ENCODE measurements at places on chromosomes 3 and 15.
A peak's percentile ranks its signal among the peaks of the same experiment; 100 is the strongest.

DNA sequence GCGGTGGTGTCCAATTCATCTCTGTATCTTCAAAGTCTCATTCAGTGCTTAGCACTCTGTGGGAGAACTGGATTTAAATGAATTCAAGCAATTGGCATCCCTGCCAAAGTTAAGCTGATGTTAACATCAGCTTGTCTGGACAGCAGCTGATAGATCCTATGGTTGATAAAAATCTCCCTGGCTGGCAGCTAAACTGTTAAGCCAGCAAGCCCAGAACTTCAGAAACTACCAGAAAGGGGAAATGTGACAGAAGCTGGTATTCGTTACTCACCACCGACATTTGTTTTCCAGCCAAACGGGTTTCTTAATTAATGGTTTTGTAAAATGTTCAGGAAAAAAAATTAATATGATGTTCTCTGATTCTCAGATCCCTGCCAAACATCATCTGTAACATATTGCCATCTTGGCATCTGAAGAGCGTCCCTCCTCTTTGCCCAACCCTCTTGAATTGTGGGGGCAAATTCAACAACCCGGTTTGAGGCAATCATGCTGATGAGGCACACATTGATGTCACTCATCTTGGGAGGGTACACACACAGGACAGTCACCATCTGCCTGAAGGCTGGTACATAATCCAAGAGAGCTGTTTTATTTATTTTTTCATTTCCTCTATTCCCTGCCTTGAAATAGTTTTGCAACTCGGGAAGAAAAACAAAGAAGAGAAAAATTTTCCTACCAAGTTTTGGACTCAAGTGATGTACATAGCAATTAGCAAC is 76.3 kb upstream of the ABHD17C start:
- DNase-seq = no peak

- no peak for DNase-seq
Observed at GRCh38 chr3:181564222-181564621, 147.5 kb upstream of the SOX2 start.

GRCh38 chr3:61411009-61411662 is 150.2 kb upstream of the PTPRG start:
- no peak for DNase-seq

DNA sequence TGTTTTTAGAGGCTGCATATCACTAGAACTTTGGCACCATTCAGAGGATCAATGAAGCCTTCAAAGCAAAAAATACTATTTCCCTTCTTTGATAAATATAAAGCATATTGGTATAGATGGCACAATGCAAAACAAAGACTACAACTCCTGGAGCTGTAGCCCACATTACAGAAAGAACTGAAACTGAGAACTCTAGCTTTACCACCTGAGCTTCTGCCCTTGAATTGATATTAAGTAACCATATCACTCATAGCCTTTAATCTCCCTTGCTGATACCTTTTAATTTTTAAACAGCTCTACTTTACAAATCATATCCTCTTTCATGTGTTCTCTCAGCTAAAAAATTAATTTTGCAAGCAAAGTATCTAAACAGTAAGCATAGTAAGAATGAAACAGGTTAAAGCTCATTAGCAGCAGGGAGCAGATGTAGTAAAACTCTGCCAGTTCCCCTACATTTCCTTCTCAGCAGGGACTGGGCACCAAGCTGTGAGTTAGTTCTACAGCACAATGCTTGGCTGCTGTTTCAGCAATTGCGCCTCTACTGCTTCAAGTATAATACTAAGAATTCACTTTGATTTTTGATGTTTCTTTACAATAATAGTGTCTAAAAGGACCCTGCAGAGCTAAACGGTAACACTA is 97.9 kb upstream of the NANOGP8 start:
- DNase-seq = no peak

DNA sequence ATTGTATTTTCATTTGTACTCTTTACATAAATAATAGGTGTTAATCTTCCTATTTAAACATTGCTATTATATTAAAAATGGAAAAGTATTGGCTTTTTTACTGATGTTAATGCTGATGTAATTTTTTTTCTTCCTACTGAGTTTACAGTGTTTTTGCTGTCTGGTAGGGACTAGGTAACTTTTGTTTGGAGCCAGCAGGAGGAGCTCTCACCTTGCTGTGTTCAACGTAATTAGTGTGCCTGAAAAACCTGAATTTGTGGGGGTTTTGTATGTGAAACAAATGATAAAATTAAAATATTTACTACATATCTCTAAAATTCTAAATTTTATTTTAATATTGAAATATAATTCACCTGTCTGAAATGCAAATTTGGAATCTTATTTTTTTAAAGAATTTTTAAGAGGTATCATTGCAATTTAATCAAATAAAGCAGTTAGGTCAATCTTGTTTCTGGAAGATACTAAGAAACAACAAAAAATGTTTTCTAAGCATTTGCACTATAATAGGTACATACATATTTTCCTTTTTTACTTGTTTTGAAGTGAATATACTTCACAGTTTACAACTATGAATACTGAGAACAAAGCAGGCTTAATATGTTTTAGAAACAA is 48.8 kb downstream of the EPHA6 start:
- DNase-seq = peak; percentile 42

- peak; percentile 25 for DNase-seq
Observed at GRCh38 chr3:149506540-149506939, 32.0 kb downstream of the TM4SF4 start.

GRCh38 chr3:30597131-30597768 is 9.2 kb upstream of the TGFBR2 start:
- no peak for DNase-seq

DNA sequence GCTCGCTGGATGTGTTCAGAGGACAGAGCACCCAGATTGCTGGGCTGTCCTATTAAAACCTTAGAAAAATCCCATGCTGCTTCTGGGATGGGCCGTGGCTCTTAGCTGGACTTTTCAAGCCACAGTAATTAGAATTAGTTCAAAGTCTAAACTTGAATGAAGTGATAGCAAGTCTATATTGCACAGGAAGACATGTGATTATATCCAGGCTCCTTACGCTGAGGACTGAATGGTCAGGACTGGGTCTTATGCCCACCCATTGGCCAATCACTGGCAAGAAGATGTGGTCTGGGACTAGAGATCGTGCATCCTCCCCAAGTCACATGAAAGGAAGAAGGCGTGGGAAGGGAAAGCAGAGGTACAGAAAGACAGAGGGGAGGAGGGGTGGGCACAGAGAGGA is 227.6 kb downstream of the FAM43A start:
- no peak for DNase-seq

DNA sequence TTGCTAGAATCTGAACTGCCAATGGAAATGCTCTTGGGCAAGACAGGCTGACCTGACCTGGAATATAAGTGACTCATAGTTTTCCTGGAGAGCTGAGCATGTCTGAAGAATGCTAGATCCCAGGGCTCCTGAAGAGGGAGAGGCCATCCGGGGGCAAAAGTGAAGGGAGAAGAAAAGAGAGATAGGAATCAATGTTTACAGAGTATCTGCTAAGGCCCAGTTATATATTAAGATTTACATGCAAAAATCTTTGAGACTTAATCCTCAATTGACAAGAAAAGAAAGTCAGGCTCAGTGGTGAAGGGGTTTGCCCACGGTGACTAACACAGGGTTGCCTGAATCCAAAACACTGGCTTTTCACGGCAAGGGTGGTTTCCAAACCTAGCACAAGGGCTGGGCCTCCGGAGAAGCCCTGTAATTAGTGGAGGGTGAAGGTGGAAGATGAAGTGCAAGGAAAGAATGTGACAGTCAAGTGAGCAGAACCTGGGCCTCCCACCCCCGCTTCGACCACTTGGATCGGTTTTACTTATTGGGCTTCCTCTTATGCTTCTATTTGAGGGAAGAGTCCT is 91.7 kb upstream of the FGF12 start:
- no peak for DNase-seq

DNA sequence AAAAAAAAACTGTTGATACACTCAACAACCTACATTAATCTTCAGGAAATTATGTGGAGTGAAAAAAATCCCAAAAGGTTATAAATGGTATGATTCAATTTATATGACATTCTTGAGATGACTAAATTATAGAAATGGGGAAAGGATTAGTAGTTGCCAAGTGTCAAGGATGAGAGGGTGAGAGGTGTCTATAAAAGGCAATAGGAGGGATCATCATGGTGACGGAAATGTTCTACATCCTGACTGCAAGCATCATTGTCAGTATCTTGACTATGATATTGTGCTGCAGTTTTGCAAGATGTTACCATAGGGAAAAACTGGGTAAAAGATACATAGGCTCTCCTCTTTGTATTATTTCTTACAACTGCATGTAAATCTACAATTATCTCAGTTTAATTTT is 125.6 kb downstream of the FRMD5 start:
- no peak for DNase-seq

DNA sequence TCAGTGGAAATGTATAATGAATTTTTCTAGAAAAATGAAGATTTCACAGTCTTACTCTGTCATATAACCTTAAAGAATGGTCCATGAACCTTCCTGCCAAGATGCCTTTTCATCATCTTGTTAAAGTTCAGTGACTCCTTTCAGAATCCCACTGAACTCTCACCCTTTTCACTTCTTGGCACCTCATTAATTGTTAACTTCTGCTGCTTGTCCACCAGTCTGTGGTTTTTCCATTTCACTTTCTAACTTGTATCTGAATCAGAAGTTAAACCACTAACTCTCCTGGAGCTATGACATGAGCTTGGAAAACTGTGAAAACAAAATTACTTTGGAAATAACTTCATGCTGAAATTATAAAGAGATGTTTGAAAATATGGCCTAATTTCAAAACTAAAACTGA is 281.2 kb upstream of the ALCAM start:
- no peak for DNase-seq

DNA sequence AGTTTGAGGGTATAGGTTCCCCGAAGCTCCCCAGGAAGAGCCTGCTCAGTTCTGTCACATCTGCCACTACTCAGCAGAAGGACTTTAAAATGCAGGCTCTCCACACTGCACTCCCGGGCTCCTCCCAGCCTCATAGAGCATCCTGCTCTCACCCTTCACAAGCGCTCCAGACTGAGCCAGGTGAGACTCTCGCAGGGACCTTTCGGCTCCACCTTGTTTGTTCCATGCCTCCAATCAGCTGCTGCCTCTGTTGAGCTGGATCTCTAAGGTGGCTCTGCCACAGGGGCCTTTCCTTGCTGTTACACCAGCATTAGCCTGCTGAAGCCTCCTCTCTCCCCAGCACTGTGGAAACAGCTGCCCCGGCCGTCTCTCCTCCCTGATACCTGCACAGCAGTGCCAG is 56.1 kb downstream of the SLCO3A1 start:
- no peak for DNase-seq
